ENCODE measurements at places on chromosomes 7 and 10.

DNA sequence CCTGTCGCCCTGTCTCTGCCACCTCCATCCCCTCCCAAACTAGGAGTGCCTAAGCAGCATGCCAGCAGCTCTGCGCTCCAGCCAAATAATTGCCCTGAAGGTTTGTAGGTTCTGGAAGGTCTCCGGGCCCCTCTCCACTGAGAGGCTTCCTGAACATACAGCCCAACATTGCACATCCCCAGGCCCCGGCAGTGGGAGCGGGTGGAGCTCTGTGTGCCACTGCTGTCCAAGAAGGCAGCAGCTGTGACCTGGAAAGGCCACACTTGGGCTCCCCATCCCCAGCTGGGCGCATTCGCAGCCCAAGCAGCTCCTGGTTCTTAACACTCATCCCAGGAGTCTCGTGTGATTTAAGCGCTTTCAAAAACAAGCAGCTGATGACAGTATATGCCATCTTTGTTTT is 95.7 kb downstream of the COL13A1 start:
- DNase-seq, result no peak

GRCh38 chr10:6722616-6723004 is 142.5 kb upstream of the PRKCQ start:
- no peak for DNase-seq

- DNase-seq, result no peak
Observed at GRCh38 chr10:132872658-132873057, 69.7 kb downstream of the CFAP46 start.

- peak; percentile 24 for DNase-seq
Observed at GRCh38 chr10:23067939-23068775, 27.2 kb upstream of the MSRB2 start.

GRCh38 chr7:113331155-113331898 is 213.0 kb upstream of the SMIM30 start:
- no peak for DNase-seq

GRCh38 chr10:42419789-42420188 is 218.6 kb downstream of the ZNF33B start:
- DNase-seq, result no peak

GRCh38 chr7:11181590-11181989 is 207.9 kb downstream of the PHF14 start:
- no peak for DNase-seq

All from bone marrow (tissue), 2 donors.